ENCODE measurements at places on chromosomes 1 and 21.

DNA sequence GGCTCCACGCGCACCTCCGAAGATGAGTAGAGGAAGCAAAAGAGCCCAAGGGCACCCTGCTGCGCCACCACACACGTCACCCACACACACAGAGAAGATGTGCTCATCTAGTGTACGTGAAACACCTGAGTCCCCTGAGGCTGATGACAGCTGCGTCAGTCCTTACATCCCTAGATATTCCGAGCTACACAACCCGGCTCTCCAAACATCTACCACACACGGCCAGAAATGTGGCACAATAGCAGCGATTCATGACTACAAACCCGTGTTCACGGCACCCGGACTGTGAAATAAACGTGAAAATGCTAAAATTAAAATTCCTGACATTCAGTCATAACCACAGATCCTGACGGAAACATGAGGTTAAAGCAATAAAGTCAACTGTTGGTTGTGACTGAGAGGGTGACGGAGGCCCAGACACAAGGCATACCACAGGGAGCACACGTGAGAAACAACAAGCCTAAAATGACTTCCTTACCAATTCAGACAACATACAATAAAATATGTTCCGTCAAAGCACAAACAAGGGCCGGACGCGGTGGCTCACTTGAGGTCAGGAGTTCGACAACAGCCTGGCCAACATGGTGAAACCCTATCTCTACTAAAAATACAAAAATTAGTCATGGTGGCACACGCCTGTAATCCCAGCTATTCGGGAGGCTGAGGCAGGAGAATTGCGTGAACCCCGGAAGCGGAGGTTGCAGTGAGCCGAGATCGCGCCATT is 7.3 kb downstream of the SSU72 start:
- DNase-seq, result no peak

GRCh38 chr1:205204552-205204951 is 7.0 kb downstream of the DSTYK start:
- no peak for DNase-seq

DNA sequence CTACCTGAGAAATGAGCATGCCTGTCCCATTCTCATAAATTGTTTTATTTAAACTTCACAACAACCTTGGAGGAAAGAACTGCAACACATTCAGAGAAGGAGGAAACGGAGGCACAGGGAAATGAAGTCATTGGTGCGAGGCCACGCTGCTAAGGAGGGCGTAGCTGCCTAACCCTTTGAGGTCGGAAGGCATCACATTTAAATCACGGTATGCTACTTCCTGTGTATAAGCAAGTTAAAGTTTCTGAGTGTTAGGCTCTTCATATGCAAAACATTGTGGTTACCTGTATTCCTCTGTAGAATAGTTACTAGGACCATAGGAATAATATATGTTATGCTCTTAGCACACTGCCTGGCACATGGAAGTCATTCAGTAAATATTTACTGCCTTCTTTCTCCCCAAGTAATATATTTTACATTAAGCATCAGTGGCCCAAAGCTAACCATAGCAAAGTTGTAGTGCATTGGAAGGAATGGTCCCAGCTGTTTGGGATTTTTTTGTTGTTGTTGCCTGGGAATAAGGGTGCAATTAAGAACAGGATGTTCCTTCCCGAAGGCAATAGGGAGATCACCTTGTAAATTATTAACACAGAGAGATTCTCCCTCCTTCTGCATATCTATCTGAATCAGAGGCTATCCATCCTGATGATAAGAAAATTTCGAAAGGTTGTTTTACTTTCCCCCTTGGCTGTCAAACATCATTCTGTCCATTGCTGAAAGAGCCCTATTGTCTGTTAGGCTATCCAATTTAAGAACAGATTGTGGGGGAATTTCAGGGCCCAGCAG is 192.2 kb upstream of the C8B start:
- DNase-seq, result no peak

- no peak for DNase-seq
These were observed 2.6 kb downstream of the CYP4B1 start for GRCh38 chr1:46801323-46802055.

GRCh38 chr1:196056966-196057365 is 551.3 kb downstream of the KCNT2 start:
- no peak for DNase-seq

DNA sequence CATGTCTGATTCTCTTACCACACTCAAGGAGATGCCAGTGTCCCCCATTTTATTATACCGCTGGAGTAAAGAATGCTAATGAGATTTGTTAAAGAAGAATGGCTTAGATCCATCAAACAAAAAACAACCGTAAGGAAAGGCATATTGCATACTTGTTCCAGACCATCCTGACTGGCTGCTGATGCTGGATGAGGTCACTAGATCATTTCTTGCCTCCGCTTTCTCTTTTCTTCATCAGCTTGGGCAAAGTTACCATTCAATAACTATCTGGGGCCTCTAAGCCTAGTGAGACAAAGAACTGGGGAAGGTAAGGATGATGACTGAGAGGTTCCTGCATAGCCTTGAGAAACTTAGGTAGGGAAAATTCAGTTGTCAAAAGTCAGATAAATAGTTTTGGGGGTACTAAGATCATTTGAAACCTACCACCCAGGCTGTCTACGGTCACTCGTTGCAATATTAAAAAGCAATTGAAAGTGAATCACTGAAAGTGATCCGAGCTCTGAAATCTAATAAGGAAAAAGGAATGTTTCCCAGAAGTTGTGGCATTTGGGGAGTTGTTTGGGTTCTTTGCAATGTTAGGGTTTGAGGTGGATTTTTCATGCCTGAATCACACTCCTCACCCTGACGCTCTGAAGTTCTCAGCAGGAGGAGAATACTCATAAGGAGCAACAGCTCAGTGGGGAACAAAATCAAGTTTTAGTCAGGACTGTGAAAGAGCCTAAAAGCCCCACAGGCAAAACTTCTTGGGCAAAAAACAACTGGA is 176.8 kb downstream of the HHIPL2 start:
- no peak for DNase-seq

GRCh38 chr1:38819516-38819915 is 40.1 kb downstream of the RRAGC start:
- no peak for DNase-seq

GRCh38 chr21:42250422-42251403 is 31.8 kb downstream of the ABCG1 start:
- DNase-seq, result no peak

DNA sequence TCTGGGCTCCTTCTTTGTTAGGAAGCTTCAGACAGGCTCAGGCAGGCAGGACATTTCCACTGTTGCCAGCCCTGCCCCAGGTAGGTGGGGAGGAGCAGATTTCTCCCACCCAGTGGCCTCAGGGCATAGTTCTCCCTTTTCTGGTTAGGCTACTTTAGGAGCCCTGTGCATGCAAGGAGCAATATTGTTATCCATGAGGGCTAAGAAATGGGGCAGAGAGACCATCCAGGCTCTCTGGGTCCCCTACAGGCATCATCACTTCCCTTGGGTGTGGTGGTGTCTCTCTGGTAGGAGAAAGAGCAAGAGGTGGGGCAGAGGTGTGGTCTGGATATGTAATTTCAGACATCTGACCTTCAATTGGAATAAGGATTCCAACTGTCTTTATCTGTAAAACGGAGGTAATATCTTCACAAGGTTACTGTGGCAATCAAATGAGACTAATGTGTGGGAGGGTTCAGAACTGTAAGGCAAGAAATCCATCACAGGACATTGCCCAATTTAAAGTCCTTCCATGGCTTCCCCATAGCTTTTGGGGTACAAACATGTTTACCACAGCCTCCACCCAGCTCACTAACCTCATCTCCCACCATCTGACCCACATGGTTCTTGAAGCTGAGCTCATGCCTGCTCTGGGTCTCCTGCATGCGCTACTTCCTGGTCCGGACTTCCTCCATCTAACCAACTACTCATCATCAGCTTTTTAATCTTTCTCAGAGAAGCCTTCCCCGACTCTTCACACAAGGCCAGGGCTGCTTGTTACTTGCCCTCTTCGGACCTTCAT is 26.1 kb downstream of the PCAT6 start:
- no peak for DNase-seq

DNA sequence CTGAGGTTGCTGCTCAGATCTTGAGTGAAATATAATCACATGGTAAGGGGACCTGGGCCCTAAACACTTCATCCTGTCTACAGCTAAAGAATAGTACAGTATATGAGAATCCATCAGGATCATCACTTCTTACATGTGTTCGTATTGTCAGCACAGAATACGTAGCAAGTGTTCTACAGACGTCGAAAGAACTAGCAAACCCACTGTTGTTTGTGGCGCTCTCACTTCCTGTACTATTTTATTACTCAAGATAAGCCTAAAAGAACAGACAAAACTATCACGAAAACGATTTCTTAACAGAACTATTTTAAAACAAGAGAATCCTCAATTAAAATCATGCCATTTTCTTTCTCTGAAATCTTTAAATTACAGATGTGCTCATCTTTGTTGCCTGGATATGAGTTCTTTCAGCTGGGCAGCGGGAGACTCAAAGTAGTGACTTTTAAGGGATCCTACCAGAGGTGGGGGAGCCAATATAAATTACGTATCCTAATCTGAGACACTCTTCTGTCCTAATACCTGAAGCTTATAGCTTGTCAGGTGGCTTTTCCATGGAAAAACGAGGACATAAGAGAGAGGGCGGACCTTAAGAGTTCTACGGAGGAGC is 724 bp downstream of the ST7L start:
- DNase-seq, result peak; percentile 72

- no peak for DNase-seq
These were observed 32.9 kb downstream of the FCRL5 start for GRCh38 chr1:157519451-157519850.

GRCh38 chr1:21640653-21641052 is 28.5 kb downstream of the RAP1GAP start:
- no peak for DNase-seq

GRCh38 chr1:61472876-61473275 is 252.1 kb downstream of the TM2D1 start:
- no peak for DNase-seq

GRCh38 chr1:40840526-40841323 is 21.4 kb downstream of the CITED4 start:
- DNase-seq, result no peak

DNA sequence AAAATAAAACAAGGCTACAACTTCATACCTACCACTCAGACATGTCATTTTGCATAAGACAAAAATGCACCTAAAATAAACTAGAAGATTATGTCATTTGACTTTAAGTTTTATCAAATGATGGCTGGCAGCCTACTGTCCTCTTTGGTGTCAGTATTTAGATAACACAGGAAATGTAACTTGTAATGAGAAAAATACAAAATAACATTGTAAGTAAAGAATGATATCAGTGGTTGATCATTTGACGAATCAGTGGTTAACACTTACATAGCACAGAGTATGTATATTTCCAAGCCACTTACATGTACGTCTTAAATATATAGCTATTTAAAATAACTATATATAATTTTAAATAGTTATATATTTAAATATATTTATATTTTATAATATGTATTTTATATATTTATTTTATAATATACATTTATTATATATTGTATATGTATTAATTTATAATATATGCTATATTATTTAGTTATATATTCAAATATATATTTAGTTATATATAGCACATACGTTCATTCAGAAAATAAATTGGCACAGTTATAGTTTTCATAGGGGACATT is 44.1 kb downstream of the ZNF678 start:
- DNase-seq, result no peak

DNA sequence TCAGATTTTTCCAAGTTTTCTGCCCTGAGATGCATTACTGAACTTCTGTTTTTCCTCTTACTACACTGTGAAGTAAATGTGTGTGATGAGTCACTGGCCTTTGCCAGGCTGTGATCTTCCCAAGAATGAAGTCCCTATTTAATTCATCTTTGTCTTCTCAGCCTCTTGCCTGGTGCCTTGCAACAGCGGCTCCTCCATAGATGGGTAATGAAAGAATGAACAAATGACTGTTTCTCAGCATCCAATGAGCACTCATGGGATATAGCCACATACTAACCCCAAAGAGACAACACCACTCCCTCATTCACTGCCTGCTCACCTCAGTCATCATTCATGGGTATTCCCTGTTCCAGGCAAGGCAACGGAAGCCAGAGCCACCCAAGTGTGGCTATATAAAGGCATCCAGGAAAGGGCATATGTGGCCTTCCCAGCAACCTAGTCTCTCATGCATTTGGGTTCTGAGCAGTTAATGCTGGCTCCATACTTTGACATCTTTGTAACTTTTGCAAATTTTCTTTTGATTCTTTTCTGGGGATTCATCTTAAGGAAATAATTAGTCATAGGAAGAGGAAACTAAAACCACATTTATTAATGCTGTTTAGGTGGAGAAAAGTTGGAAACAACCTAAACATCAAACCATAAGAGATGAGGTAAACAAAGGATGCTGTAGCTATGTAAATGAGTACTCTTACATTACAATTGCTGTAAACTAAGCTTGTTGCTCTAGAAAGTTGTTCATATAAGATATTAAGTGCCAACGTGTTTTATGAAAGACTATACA is 71.9 kb downstream of the HIVEP3 start:
- no peak for DNase-seq

DNA sequence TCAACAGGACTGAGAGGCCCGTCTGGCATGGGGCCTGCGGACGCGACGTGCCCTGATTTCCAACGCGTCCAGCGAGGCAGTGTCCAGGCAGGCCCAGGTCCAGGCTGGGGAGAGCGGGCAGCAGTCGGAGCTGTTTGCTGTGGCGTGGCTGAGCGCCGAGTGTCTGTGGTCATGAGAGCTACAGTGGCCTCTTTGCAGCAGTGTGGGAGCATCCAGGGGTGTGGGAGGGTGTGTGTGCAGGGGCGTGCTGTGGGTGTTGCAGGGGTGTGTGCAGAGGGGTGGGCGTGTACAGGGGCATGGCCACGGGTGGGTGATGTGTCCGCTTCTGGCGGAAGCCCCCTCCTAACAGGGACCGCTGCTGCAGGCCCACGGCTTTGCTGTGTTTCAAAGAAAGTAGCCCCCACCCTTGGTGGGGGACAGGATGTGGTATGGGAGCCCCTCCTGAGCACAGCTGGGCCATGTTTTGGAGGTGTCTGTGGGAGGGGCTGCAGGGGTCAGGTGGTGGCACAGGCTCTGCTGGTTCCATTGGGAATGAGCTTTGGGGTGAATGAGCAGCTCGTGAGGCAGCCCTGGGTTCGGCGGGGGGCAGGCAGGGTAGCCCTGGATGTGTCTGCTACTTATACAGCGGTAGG is 17.7 kb downstream of the PLCH2 start:
- DNase-seq, result no peak

- no peak for DNase-seq
These were observed 99.4 kb upstream of the JUN start for GRCh38 chr1:58883037-58883887.

- DNase-seq, result no peak
These were observed 113.1 kb upstream of the IRF2BP2 start for GRCh38 chr1:234722904-234723720.

- DNase-seq, result no peak
These were observed 230.0 kb upstream of the B3GALT2 start for GRCh38 chr1:193416226-193417024.

DNA sequence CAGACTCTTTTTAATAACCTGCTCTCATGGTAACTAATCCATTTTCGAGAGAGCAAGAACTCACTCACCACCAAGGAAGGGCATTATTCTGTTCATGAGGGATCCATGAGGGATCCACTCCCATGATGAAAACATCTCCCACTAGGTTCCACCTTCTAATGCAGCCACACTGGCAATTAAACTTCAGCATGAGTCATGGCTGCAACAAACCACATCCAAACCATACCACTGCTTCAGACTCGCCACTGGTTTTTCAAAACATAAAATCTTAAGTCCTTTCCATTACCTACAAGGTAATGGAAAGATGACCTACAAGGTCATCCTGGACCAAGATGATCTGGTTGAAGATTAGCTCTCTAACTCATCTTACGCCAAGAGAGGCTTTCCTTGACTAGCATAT is 405.1 kb downstream of the VAV3 start:
- DNase-seq, result no peak

GRCh38 chr1:37258068-37258467 is 216.3 kb upstream of the ZC3H12A start:
- DNase-seq, result no peak

- DNase-seq, result no peak
These were observed 2.6 kb downstream of the TMEM51 start for GRCh38 chr1:15155888-15156741.

Data from T-helper 1 cell (primary cell).